DMS 273 treated with DMSO at 0.1 percent for 48 hours (cell line): ENCODE measurements at places on chromosomes 7 and 10.

- no peak for DNase-seq
Observed at GRCh38 chr10:33421789-33422462, 87.5 kb upstream of the NRP1 start.

DNA sequence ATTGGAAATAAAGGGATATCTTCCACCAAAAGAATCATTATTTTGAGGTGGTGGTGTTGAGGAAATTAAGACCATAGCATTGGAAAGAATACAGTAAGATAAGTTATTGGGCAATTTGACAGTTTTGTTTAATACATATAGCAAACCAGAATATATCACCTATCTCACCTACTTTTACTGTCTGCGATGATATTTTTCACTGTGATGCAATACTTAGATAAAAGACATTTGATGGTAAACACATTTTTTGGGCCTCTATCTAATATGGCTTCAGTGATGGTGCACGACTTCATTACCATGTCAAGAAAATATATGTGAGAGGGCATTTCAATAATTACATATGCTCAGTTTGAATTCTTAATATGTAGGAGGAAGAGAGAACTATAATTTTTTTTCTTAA, 93.7 kb upstream of the MAGI2 start:
- no peak for DNase-seq

DNA sequence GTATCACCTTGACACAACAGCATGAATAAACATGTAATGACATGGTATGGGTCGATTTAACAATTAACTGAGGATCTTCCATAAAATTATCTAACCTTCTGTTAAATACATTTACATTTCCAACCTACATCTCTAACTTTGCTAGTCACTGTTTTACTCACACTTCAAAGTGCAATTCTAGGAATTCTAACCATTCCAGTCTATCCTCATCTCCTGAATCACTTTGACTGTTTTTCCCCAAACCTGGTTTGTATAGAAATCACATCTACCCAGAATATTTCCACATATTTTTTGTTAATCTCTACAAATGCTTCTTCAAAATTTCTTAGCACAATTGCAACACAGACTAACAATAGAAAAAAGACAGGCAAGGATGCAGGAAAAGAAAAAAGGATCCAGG, 6.2 kb downstream of the ABI1 start:
- no peak for DNase-seq

DNA sequence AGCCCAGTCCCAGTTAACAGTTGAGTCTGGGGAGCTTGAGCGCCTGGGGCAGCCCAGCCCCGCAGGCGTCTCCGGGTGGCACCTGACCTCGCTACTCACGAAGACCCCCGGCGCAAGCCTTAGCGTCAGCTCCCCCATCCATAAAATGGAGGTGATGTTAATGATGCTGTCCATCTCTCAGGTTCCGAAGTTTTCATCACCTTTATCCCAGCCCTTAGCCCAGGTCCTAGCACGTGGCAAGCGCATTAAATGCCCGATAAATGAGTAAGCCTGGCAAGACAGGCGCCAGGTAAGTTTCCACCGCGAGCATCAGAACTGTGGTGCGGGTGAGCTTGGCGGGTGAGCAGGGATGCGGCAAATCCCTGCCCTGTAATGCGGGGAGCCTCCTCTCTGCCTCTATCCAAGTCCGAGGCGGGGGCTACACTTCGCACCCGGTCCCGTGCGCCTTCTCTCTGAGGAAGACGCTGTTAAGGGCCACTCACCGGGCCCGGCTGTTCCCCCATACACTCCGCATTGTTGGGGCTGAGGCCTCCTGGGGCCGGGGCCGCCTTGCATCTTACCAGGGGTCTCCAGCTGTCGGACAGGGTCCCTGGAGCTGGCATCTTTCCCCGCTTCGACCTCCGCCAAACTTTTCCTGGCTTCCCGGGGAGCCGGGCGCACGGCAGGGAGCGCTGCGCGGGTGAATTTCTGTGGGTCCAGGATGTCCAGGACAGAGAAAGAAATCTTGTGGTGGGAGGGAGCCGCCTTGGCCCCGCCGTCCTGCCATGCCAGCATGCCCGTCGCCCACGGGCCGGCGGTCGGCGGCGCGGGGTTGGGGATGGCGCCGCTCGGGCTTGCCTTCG, 444 bp downstream of the NKX1-2 start:
- no peak for DNase-seq

GRCh38 chr7:105268056-105268455, 120.7 kb downstream of the SRPK2 start:
- no peak for DNase-seq

DNA sequence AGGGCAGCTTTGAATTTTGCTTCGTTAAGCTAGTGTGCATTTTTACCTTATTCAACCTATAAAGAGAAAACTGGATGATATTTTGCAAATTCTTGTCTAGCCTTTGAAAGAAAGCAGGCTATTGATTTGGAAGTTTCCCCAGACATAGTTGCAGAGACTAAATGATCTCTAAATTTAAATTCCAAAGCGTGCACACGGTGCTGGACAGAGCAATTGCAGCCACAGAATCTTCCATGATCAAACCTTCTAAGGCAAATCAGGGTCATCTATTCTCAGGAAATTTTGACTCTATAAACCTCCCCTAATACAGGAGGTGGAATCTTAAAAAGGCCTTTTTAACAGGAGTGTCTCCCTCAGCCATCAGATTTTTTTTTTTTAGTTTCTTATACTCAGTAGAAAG, 159.9 kb downstream of the MDFIC start:
- DNase-seq, result no peak

- DNase-seq, result no peak
Observed at GRCh38 chr10:99648717-99649116, 10.6 kb upstream of the ENTPD7 start.

GRCh38 chr10:60878224-60878623, 65.8 kb downstream of the RHOBTB1 start:
- no peak for DNase-seq
